Thyroid gland (tissue), 4 donors: ENCODE measurements at places on chromosomes 2 and 18.

- H3K27ac ChIP-seq = peak overlapping the region; percentile 93
- H3K4me1 ChIP-seq = peaks cover 55% of the 10 kb centered on the region
- H3K36me3 ChIP-seq = no peaks in the 10 kb centered on the region
- H3K27me3 ChIP-seq = no peaks in the 10 kb centered on the region
- peak overlapping the region; percentile 94 for H3K4me3 ChIP-seq
- peak; percentile 66 for DNase-seq
Observed at GRCh38 chr18:48947560-48947959, 3.2 kb downstream of the SMAD7 start.

DNA sequence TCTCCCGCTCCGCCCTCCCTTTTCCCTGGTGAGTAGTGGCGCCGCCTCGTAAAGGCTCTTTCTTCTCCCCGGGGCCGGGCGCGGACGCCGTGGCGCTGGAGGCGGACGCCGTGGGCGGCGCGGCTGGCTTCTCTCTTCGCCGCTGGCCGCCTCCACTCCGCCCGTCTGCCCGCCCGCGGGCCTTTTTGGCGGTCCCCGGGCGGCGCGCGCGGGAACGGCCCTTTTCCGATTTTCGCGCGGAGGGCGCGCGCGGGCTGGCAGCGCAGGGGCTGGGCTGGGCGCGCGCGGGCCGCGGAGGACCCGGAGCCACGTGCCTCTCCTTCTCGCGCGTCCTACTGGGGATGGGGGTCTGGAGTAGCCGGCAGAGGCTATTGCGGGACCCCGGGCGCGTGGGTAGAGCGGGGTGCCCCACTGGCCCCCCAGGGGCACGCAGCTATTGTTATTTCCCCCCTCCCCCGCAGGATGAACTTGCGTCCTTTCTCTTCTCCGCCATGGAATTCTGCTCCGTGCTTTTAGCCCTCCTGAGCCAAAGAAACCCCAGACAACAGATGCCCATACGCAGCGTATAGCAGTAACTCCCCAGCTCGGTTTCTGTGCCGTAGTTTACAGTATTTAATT is 472 bp downstream of the SLC20A1 start:
- peak overlapping the region; percentile 92 for H3K27ac ChIP-seq
- no peak for DNase-seq
- peaks cover 8% of the 10 kb centered on the region for H3K36me3 ChIP-seq
- peak overlapping the region; percentile 55 for H3K4me3 ChIP-seq
- H3K27me3 ChIP-seq = no peaks in the 10 kb centered on the region
- peaks cover 22% of the 10 kb centered on the region for H3K4me1 ChIP-seq

DNA sequence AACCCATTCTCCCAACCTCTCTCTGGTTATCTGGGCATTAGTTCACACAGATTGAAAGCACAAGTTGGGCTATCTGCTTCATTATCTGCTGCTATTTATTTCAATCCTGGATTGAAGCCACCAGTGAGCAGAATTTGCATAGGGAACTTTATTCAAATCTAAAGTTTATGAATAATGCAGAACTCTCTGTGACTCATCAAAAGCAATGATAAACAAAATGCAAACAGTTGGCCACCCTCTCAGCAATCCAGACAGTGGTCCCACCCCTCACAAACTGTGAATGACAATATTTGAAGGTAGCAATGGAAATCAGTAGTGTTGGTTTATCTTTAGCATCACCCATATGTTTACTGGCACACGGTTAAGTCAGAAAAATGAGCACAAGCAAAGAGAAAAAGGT is 106.8 kb upstream of the TMEM178A start:
- no peak for DNase-seq
- H3K36me3 ChIP-seq = no peaks in the 10 kb centered on the region
- H3K27me3 ChIP-seq = no peaks in the 10 kb centered on the region
- no peaks in the 10 kb centered on the region for H3K4me1 ChIP-seq

DNA sequence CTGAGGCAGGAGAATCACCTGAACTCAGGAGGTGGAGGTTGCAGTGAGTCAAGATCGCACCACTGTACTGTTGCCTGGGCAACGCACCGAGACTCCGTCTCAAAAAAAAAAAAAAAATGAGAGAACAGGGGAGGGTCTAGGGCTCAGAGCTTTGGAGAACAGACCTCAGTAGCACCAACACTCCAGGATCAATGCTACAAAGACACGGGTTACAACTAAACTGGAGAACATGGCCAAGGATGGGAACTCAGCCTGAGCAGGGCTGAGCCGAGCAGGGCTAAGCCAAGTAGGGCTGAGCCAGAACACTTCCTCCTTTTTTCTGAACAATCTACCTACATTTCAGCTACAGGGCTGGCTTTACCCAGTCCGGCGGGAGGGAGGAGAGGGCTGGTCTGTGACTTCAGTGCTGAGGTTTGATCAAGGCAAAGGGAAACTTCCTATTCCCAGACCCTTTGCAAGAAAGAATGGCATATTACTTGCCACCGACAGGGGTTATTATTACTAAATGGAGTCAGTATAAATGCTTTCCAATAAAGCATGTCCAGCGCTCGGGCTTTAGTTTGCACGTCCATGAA is 2.9 kb upstream of the CASP8 start:
- H3K27ac ChIP-seq = peak overlapping the region; percentile 83
- peaks cover 12% of the 10 kb centered on the region for H3K4me1 ChIP-seq
- H3K4me3 ChIP-seq = no peak overlapping the region

DNA sequence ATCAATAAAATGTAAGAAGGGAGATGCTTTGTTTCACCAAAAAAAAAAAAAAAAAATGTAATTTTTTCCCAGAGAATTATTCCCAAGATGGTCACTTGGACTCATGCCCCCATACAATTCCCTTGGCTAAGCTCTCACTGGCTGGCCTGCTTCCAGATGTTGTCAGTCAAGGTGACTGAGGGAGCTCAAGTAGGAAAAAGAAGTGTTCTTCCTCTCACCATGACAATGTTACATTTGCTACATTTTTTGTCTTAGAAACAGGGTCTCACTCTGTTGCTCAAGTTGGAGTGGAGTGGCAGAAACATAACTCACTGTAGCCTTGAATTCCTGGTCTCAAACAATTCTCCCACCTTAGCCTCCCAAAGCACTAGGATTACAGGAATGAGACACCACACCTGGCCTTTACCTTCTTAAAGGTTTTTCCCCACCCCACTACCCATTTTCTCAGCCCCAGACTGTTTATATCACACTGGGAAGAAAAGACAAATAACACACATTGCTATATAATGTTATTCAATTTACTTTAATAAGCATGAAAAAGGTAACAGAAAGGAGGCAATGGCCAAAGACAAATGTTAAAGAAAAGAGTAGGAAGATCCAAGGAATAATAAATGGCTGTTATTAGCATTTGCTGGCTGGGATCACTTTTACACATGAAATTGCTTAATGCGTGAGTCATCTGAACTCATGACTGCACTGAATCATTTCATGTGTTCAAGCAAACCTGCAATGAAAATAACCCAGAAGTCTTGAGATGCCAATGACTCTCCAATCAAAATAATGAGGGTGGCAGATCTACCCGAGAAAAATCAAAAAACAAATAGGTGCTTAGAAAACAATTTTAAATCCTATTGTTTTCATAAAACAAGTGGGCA is 45.2 kb downstream of the ACVR1 start:
- H3K27me3 ChIP-seq = no peaks in the 10 kb centered on the region
- H3K4me1 ChIP-seq = peaks cover 59% of the 10 kb centered on the region
- DNase-seq = peak; percentile 66

DNA sequence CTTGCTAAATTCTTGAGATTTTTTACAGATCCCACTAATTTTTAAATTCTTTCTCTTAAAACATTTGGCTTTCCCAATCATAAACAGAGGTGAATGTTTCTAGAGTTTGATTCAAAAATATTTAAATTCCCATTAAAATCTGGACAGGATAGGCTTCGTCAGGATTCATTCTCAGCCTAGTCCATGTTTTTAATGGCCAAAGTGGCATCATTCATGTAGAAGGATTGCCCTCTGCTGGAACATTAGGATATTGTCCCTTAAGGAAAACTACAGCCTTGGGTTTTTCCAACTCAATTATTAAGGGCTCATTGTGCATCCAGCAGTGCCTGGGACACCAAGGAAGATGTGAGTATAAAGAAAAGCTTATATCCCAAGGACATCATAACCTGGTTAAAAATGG is 71.7 kb downstream of the TPGS2 start:
- no peak overlapping the region for H3K27ac ChIP-seq
- no peaks in the 10 kb centered on the region for H3K27me3 ChIP-seq
- H3K4me1 ChIP-seq = no peaks in the 10 kb centered on the region
- no peak overlapping the region for H3K4me3 ChIP-seq
- no peak for DNase-seq

DNA sequence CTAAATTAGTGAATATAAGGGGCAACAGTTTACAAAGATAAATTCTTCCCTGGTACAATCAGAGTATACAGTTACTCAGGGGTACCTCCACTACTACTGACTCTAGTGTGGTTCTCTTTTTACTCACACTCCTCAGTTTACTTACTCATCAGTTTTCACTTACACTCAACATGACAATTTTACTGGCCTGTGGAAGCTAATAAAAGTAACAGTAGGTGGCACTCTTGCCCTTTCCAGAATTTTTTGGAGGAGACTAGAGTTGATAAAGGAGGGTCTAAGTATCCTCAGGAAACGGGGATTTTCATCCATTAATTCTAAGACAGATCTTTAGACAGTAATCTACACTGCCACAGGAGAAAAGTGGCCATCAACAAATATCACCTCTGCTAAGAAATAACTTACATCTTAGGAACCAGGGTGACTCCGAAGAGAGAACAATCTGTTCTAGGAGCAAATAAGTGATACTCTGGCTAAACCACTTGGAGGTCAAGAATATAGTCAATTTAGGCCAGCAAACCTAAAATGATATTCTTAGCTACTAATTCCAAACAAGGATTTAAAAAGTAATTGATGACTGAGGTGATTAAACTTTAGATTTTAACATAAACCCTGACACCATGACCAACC is 61.3 kb downstream of the ATL2 start:
- H3K27me3 ChIP-seq = no peaks in the 10 kb centered on the region
- H3K27ac ChIP-seq = no peak overlapping the region
- H3K36me3 ChIP-seq = peaks cover 29% of the 10 kb centered on the region
- peaks cover 27% of the 10 kb centered on the region for H3K4me1 ChIP-seq
- H3K4me3 ChIP-seq = no peak overlapping the region

DNA sequence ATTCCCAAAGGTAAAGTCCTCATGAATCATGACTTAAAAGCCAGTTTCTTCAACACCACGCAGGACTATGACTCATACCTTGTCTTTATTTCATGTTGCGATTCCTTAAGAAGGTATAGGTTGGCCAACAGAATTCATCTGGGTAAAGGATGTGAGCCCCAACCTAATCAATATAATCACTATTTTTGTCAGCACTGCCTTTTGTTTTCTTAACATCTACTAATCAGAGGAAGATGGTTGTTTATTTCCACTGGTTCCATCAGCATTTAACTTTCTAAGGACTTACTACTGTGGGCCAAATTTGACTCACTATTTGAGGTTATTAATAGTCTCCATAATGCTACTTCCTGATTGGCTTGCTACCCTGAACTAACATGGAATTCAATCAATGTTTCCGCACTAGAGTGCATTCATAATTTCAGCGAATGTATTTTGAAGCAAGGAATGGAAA is 78.6 kb downstream of the SCG2 start:
- H3K4me1 ChIP-seq = no peaks in the 10 kb centered on the region
- no peak overlapping the region for H3K4me3 ChIP-seq
- H3K27me3 ChIP-seq = no peaks in the 10 kb centered on the region
- no peaks in the 10 kb centered on the region for H3K36me3 ChIP-seq
- no peak for DNase-seq
- H3K27ac ChIP-seq = no peak overlapping the region

DNA sequence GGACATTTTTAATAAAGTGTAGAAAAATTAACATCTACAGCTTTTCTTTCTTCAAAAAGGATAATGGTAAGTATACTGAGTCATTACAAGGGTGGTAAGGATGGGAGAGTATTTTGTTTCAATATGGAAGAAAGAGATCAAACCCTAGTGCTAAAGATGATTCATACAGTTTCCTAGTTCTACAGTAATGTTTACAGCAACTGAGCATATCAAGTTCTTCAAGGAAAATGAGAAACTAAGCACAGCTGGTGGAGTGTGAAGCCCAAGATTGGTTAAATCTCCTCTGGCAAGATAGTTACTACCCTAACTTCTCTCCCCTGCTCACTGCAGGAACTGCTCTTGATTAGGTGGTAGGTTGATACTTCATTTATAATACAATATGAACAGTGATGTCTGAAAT is 467.5 kb downstream of the XIRP2 start:
- DNase-seq = no peak
- no peak overlapping the region for H3K27ac ChIP-seq
- no peaks in the 10 kb centered on the region for H3K27me3 ChIP-seq
- no peak overlapping the region for H3K4me3 ChIP-seq
- no peaks in the 10 kb centered on the region for H3K36me3 ChIP-seq

GRCh38 chr2:75560768-75561565 is at the start of gene EVA1A:
Gene EVA1A, minus strand, starts transcription at chr2:75560939. Its CDS starts 42,799 bp downstream, at chr2:75518140.
- no peak within 1 kb of the TSS for H3K27ac ChIP-seq
- no peaks in the 10 kb centered on the region for H3K27me3 ChIP-seq
- H3K36me3 ChIP-seq = no peaks in the 10 kb centered on the region

GRCh38 chr2:220533485-220533884 is 906.1 kb downstream of the SLC4A3 start:
- H3K27me3 ChIP-seq = no peaks in the 10 kb centered on the region
- DNase-seq = no peak
- H3K4me1 ChIP-seq = no peaks in the 10 kb centered on the region
- no peaks in the 10 kb centered on the region for H3K36me3 ChIP-seq
- no peak overlapping the region for H3K4me3 ChIP-seq
